Central memory CD4-positive, alpha-beta T cell (primary cell): ENCODE measurements at places on chromosomes 5 and 9.

DNA sequence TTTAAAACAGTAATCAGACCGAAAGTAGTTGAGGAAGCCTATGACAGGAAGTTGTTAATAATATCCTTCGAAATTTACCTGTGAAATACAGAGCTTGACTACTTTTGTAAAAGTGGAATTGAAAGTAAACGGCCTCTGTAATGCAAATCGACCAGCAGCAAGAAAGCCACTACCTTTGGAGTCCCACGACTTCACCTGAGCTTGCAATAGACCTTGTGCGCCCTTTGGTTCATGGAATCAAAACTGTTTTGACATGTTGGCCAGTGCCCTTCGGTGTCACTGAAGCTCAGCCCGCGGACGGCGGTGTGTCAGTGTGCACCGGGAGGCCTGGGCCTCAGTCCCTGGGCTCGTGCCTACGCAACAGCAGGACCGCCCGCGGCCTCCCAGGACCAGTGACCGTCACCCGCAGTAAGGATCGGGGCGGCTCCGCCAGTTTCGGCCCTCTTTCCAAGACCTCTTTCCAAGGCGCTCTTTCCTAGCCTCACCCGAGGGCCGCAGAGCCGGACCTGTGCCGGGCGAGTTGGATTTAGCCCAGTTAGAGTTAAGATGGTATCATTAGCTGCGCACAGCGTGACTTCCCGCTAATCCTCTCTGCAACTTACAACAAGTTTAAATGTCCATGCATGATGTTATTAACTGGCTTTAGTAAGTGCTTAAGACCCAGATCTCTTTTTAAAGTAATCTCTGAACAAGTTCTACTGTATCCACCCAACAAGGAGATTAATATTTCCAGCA is 223.3 kb downstream of the MEF2C start:
- no peak for DNase-seq

GRCh38 chr5:39148983-39149534 is 70.3 kb downstream of the FYB1 start:
- DNase-seq: peak; percentile 49

DNA sequence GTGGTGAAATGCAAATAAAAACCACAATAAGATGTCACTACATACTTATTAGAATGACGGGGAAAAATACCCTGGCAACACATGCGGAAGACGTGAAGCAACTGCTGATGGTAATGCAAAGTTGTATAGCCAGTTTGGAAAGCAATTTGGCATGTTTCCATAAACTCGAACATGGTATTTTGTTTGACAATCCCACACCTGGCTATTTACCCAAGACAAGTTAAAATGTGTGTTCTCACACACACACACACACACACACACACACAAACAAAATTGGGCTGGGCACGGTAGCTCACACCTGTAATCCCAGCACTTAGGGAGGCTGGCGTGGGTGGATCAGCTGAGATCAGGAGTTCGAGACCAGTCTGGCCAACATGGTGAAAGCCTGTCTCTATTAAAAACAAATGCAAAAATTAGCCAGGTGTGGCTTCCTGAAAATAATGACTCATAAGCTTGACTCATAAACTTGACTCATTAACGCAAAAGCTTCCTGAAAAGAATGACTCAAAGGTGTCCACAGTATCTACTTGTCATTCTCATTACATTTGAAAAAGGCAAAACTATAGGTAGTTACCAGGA is 456.5 kb downstream of the CDH18 start:
- no peak for DNase-seq

DNA sequence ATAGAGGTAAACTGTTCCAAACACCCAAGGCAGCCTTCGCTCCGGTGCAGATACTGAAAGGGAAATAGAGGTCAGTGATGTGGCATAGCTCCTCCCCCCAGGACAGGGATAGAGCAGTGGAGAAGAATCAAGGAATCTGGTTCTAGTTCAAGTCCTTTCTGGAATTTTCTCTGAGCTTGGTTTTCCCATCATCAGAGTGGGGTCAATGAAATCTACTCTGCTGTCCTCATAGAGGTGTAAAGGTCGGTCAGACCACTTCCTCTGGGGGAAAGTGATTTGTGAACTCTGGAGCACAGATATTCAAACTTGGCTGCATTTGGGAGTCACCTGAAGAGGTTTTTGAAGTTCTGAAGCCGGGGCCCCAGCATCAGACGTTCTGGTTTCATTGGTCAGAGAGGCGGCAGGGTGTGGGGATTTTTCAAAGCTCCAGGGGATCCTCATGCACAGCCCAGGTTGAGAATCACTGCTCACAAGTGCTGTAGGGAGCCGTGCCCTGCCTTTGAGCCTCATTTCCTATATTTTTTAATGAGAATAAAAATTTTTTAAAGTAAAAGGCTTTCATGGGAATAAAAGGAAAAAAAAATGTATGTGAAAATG is 105.7 kb upstream of the RAD23B start:
- no peak for DNase-seq

DNA sequence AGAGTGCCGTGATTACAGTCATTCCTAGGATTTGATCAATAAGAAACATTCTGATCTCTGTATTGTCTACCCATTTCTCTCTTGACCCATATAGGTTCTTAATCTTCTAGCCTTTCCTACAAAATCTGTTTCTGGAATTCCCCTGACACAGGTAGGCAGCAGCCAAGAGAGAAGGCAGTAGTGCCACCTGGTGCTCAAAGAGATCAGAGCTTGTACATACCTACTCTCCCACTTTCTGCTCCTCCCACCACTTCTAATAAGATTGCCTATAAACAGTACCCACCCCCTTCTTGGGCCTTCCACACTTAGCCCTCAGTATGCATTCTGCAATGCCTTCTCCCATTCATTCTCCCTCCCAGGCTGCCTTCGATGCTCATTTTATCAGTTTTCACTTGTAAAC is 117.4 kb upstream of the RORB start:
- DNase-seq: peak; percentile 12

- DNase-seq: no peak
Measured at GRCh38 chr9:69603656-69604055, 68.5 kb downstream of the APBA1 start.

- DNase-seq: no peak
Measured at GRCh38 chr9:38732885-38733284, 13.0 kb upstream of the FAM240B start.

DNA sequence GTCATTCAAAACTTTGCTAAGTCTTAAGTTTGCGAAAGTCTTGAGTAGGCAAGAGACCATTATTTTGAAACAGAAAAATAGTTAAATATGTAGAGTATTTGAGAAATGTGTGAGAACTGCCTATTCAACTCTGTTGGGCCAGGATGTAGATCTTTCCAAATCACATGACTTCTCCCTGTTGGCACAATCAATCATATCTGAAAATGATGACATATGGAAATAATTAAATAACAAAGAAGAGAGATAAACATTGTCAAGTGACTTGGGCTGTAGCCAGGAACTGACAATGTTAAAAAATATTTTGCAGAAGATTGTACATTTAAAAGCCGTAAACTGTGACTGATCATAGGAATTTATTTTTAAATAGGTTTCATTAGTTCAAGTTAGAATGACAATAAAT is 104.6 kb upstream of the IL6ST start:
- DNase-seq: no peak

- peak; percentile 73 for DNase-seq
Measured at GRCh38 chr9:136791516-136792276, 552 bp downstream of the TMEM141 start.

GRCh38 chr5:107979900-107980299 is 309.2 kb upstream of the EFNA5 start:
- no peak for DNase-seq

DNA sequence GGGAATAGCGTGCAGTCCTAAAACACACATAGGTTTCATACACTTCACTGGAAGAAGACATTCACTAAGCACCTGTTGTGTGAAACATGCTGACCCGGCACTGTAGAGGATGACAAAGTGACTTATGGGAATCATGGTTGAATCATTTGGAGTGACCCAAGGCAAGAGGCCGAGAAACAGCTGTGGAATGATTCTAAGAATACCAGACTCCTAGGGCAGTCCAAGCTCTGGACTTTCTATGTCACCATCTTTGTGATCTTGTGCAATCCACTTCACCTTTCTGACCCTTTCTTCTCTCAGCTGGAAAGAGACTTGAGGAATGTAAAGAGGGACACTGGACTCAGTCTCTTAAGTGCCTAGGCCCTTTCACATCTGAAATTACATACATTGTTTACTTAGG is 13.1 kb downstream of the MSANTD3 start:
- no peak for DNase-seq

DNA sequence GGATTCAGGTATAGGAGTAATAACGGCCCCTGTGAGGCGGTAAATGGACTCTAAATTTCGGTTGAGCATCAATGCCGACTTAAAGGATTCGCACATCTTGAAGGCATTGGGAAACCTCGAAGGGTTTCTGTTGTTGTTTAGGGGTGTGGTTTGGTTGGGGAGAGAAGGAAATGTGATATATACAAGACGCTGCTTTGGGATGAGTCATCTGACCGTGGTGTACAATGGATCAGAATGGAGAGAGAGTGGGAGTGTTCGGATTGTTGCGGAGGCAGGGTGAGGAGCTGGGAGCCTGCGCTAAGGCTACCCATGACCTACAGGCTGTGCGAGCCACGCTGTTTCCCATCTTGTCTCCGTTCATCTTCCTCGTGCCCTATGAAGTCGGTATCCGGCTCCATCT is 60.4 kb upstream of the ERCC6L2 start:
- no peak for DNase-seq

GRCh38 chr9:129900263-129901027 is 65.2 kb downstream of the USP20 start:
- no peak for DNase-seq

- DNase-seq: no peak
Measured at GRCh38 chr5:146441896-146442295, 5.2 kb upstream of the TCERG1 start.

GRCh38 chr9:85431339-85432102 is 310.2 kb downstream of the AGTPBP1 start:
- no peak for DNase-seq

- no peak for DNase-seq
Measured at GRCh38 chr5:98776066-98776705, 2.7 kb downstream of the RGMB start.
